ELR (cell line): ENCODE measurements at places on chromosomes 5 and 9.

DNA sequence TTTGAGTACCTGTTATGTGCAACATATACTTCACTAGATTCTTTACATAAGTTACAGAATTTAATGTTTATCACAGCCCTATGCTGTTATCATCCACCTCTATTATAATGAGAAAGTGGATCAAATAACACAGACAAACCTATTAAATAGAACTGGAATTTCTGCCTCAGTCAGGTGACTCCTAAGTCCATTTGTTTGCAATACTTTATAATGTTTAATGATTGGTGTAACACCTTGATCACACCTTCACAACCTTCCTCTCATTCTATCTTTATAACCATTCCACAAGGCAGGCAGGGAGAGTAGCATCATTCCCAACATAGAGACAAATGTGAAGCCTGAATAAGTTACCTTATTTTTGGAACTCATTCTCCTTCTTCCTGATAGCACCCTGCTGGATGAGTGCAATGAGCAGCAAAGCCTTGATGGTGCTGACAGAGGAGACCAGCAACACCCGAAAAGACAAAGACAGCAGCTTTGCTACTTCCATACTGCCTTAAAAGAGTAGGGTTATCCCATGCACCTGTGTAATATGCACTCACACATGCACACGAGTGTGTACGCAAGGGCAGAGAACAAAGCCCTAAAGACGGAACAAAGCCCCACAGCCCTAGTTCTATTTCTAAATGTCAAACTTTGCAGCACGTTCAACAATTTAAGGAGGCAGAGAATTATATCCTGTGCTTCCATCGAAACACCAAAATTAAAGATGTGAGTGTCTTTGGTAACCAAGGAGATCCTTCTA, 30.5 kb downstream of the SERINC5 start:
- no peak for DNase-seq

GRCh38 chr5:177496727-177497291, 595 bp downstream of the PDLIM7 start:
- DNase-seq, result peak; percentile 94

DNA sequence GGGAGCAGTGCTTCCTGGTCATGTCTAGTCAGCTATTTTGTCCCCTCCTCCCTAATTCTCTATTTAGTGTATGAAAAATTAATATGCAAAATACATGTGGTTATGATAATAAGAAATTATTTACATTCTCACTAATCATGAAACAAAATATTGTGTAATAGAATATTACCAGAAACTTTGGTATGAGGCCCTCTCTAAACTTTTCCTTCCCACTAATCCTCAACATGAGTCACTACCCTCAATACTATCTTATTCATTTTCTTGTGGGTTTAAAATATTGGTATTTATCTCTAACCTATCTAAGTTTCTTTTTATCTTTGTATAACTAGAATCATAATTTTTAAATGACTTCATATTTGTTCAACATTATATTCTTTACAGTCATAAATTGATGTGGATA, 545.9 kb upstream of the PTPRD start:
- DNase-seq, result no peak

DNA sequence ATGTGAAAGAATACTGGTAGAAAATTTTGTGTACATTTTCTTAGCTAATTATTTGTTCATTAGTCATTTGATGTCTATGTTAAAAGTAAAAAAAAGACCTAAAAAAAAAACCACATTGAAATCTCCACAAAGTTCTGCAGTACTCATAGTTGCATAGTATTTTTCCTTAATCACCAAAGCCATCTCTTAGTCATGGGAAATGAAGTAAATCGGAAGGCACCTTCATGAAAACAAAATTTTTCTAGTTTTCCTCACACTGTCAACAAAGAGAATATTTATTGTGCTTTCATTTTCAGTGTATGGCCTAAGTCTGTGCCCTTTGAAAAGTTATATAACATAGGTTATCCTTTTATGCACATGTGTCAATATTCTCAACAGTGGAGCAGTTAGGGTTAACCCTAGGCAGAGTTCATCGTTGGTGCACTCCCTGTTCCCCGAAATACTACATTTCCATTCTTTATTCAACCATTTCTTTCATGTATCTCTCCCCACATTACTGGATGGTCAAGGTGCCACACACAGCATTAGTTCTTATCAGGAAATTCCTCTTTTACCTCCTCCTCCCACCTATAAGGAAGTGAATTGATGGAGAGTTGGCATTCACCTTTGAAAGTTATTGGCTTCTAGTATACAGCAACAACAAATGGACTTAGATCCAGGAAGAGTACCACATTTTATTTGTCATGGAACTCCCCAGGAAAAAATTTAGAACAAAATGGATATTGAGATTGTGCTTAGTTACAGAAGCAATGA, 93.1 kb downstream of the NUDT12 start:
- DNase-seq, result peak; percentile 89

GRCh38 chr9:89519366-89519805, 21.5 kb upstream of the SEMA4D start:
- DNase-seq, result peak; percentile 30

- DNase-seq, result no peak
Observed at GRCh38 chr5:107631805-107632362, 38.9 kb downstream of the EFNA5 start.

- DNase-seq, result no peak
Observed at GRCh38 chr5:16918156-16918555, 17.9 kb downstream of the MYO10 start.

GRCh38 chr5:142805339-142805738, 35.2 kb downstream of the ARHGAP26 start:
- no peak for DNase-seq

GRCh38 chr9:1554081-1555035, 460.8 kb upstream of the SMARCA2 start:
- DNase-seq, result no peak

DNA sequence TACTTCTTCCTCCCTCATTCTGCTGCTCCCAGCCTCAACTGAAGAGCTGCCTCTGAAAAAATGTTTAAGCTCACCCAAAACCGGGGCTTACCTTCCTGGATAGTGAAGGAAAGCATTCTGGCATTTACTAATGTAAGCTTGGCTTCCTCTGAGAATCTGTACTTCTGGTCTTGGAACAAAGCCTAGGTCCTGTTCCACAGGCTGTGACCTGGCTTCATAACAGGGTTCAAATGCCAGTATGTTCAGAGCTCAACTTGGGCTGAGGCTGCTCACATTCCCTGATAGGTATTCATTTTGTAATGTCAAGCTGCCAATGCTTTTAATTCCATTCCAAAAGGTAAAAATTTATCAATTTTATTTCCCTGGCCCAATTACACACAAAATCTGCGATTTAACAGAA, 411.7 kb upstream of the KCNN2 start:
- DNase-seq, result no peak

GRCh38 chr5:69492923-69493395, 369 bp downstream of the OCLN start:
- DNase-seq, result peak; percentile 48

- DNase-seq, result peak; percentile 90
Observed at GRCh38 chr5:40676613-40677343, 2.9 kb upstream of the PTGER4 start.

- no peak for DNase-seq
Observed at GRCh38 chr9:114606597-114607207, 4.4 kb upstream of the TMEM268 start.

DNA sequence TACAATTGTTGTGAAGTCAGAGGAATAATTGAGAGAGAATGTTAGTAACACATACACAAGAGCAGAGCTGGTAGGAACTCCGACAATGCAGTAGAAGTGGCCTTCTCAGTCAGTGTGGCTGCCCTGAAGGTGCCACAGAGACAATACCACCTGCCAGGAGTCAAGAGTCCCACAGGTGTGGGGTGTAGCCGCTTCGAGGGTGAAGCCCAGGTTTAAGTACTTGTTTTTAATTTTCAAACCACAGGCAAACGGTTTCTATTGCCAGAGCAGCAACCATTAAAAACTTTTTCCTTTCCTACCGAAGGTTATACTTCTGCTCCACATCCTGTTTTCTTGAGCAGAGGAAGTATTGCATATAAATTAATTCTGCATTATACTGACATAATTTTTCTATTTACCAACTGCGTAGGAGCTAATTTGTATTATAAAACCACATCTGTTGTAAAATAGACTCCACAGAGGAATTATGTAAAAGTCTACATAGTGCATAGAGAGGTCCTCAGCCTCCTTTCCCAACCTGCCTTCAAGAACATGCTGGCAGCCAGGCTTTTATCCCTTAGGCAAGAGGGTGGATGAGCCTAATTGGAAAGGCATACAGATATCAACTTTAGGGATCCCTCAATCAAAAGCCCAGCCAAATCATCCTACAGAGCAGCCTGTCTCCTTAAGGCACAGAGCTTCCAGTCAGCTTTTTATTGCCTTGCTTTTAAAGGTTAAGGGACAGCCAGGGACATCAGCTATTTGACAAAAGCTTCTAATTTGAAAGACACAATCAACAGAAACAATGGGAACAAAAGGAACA, 12.9 kb upstream of the ACTBL2 start:
- no peak for DNase-seq

DNA sequence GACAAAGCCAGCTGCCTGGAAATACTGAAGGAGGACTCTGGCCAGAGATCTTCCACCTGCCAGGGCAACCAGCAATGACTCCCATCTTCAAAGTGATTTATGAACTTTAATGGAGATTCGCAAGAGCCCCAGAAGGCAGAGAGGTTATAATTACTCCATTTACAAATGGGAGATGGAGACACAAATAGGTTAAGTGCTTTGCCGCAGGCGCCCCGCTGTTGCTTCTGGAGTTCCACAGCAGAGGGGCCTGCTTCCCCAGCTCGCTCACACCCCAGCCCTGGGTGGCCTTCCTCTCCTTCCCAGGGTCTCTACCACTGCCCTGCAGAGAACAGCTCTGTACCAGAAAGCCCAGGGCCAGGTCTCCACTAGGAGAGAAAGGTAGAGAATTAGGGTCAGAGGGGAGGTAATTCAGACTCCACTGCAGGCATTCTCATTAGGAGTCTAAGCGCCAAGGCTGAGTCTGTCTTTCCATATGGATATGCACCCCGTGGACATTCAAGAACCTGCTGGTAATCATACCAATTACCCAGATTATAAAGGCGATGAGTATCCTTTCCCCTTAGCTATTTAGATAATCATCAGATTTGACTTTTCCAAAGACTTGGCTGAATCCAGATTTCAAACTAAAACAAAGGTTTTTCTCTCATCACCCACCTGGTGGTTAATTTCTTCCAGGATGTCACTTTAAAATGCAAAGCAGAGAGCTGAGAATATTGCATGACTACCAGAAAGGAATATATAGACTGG, 157.6 kb upstream of the TUT7 start:
- no peak for DNase-seq

GRCh38 chr9:92664394-92665152, 5.4 kb downstream of the IPPK start:
- no peak for DNase-seq

DNA sequence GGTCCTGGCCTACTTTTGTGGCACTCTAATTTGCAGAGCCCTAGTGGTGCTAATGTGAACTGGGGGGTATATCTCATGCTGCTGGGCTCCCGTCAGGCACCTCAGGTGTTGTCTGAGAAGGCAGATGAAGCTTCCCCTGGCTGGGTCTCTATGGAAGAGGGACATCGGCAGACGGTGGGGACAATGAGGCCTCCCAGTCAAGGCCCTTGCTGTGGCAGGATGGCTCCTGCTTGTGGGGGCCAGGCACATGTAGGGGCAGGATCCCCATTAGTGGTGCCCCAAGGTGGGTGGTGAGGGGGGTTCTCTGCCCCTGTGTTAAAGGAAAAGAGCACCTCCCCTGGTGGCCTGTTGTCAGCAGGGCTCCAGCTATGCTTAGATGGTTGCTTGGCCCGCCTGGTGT, 192.8 kb upstream of the S1PR3 start:
- no peak for DNase-seq

DNA sequence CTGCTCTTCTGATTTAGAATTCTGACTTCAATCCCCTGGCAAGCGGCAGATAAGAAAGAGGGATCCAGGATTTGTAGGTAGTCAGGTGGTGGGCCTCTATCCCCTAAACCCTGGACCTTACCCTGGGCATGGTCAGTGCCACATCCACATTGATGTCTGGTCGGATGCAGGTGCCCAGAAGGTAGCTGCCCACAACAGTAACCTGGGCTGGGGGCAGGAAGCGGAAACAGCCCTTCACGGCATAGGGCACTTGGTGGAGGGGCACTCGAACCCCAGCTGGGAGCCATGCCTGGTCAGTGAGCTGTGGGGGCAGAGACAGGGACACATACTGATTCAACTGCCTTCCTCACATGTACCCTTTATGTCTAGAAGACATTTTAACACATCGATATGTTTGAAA, 3.8 kb downstream of the NOL6 start:
- DNase-seq, result no peak

DNA sequence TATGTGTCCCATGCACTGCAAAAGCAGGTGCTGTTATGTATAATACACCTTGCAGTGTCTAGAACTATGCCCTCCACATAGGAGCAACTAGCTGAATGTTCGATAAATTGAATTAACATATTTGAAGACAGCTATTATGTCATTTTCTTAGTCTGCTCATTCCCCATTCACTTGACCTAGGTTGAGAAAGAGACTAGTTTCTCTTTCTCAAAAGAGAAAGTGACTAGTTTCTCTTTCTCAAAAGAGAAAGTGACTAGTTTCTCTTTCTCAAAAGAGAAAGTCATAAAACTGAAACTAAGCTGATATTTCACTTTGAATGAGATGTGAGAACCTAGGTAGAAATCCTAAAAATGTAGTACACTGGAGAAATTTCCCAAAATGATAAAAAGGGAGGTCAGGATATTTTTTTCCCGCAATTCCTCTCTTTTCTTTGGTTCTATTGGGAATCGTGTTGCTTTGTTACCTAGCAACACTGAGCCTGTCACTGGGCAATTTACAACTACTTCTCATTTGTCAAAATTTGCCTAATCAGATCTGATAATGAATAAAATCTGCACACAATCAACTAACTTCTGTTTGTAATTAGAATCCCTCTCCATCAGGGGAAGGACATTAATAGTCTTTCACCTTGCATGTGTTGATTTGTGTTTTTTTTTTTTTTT, 132.0 kb upstream of the GRIA1 start:
- no peak for DNase-seq

DNA sequence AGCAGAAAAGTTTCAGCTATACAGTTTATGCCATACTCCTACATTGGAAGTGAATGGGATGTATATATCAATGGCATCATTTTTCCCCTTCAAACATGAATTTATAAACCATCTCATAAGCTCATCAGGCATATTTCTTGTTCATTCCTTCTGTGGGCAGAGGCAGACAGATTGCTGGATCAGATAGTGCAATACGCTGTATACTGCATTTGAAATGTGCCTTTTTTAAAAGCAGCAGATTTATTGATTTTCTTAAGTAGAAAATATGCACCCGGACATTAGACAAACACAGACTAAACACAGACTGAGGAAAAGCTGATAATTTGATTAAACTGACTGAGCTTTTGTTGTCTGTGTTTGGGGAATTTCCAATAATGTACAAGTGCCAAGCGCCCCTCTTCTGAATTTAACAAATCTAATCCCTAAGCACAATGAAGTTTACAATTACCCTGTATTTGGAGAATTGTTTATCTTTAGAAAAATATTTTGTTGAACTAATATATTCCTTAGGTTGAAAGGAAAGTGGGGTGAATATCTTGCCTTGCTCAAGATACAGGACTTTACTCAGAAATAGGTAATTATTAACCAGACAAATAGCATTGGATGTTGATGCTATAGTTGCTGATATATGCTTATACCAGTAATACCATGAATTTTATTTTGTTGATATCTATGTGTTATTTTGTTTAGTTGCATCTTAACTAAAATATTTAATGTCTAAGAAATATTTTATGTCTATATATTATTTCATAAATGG, 566.6 kb upstream of the MEF2C start:
- no peak for DNase-seq
